Left ventricle myocardium inferior (tissue), 1 donor: ENCODE measurements at places on chromosomes 1 and 21.

DNA sequence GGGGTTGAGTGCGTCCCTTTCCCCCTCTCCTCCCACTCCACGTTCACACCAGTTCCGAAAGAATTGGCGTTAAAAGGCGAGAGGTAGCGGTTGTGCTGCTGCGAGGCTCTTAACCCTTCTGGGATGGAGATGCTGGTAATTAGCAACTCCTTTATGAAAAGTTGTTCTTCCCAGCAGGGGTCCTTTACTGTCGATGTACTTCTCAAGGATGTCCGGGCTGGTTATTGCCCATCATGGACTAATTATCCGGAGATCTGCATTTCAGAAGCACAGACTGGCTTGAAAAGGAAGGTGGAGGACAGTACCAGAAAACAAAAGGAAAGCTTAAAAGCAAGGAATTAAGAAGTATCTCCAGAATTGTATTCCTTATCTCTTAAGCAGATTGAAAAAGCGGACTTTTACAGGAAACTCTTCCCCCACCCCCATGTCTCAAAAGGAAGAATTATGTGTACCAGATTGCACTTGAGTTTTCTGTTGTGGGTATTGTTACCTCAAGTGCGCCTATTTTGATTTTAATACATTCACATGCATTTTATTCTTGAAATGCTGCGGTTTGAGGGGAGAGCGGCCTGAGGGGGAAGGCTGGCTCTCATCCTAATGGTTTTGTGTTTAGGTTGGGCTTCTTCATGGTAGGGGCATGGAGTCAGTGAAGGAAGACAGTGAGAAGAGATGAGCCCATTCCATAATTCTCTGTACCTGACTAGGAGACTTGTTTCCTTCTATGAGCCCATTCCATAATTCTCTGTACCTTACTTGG is 1.5 kb downstream of the AK4 start:
- no peak for DNase-seq

DNA sequence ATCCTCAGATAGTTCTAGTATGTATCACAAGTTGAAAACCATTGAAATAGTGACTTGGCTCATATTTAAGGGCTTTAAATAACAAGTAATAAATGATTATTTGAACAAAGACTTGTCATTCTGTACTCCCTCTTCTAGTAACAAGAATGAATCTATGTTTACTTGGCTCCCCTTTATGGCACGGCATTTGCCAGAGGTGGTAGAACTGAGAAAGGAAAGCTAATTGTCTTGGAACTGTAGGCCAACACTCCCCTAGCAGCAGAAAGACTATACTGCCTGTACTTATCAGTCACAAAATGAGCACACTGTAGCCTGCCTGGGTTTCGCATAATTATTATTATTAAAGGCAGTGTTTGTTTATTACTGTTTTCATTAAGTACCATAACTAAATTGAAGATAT is 29.6 kb upstream of the SMYD2 start:
- DNase-seq = no peak

DNA sequence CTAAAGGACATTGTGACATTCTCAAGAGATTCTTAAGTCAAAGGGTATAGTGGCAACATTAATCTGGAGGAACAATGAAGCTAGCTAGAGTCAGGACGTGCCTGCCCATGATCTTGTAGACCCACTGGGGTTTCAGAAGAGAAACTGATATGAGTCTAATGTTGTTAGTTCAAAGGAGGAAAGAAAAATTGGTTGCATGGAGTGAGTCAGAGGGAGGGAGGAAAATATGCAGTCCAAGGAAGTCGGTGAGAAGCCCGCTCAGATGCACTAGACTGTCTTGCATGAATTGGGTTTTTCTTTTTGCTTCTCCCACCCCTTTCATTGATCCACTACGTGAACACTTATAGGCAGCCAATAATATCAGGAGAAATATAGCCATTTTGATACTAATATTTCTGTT is 53.8 kb upstream of the SYT14 start:
- DNase-seq = no peak

DNA sequence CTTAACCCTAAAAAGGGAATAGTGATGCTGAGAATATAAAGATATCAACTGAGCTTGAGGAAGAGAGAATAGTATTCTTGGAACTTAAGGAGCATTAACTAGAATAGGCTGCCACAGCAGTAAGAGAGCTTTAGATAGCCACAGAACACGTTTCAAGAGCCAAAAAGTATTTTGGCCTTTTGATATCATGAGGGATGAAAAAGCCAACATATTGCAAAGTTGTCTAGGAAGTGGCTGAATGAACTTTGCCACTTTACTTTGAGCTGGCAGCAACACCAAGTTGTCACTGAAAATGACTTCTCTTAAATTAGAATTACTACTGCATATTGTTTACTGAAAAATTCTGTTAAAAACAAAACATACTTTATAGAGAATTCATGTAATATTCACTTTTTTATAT is 1476.2 kb downstream of the MRPL39 start:
- no peak for DNase-seq

DNA sequence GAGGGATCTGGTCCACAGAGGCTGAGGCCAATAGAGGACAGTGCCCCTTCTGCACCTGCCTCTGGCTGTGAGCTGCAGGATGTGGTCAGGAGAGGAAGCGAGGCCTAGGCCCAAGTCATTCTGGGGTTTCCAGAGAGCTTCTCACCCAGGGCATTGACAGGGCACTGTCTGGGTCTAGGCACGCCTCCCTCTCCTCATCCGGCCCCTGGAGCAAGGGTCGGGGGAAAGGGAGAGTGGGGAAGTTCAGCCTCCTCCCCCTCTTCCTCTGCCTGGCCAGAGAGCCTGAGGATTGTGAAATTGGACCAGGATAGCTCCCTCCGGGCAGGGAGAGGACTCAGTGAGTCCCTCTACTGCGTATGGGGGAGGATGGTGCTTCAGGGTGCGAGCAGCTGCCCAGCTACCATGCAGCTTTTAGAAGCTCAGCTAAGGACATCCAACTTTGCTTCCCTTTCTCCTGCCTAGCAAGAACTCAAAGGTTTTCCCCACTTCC is 6.3 kb upstream of the INAVA start:
- no peak for DNase-seq

GRCh38 chr1:201608635-201609395 is 69.9 kb downstream of the NAV1 start:
- DNase-seq = peak; percentile 42

DNA sequence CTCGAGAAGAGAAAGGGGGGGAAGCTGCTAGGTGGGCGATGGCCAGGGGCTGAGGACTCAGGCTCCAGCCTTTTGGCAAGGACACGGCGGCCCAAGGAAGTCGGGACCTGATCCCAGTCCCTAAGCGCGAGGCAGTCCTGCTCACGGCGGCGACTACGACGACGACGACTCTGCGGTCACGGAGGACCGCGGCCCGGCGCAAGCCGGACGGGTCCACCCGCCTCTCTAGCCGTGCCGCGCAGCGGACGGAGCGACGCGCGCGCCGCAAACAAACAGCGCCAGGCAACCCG is 401 bp downstream of the WNT9A start:
- no peak for DNase-seq

GRCh38 chr1:172089768-172090510 is 248.6 kb downstream of the DNM3 start:
- DNase-seq = peak; percentile 40

DNA sequence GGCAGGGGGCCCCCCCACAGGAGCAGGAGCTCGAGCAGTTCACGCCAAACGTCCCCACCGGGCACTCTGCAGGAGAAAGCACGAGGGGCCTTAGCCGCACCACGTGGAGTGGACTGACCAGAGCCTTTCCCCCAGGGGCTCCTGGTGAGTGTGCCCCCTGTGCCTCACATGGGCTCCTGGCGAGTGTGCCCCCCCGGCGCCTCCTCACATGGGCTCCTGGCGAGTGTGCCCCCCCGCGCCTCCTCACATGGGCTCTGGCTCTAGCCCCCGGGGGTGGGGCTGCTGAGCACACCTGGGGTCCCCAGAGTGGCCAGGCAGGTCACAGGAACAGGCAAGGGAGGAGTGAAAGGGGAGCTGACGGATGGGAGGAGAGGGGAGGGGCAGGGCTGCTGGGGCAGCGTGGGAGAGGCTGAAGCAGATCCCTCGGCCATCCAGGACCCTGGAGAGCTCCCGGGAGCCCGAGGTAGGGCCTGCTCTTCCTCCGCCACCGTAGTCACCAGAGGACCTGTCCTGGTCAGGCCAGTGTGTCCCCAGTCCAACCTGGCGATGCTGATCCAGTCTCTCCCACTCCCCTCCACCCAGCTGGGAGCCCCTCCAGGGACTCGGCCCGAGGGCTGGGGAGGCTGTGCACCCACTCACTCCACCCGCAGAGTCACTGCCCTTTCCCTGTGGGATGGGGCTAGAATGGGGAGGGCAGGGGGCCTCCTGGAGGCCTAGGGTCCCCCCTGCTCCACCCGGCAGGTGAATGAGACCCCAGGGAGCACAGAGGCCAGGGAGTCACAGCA is 47.6 kb downstream of the ARHGEF16 start:
- peak; percentile 55 for DNase-seq
